ENCODE measurements at places on chromosomes 1 and 21. TPM values are rescaled to one million over a fixed set of nuclear protein-coding genes. Genes with fewer than 3 reads are reported as not detected.

APP gene
- 31.0 TPM for total RNA-seq

FAM167B gene
- total RNA-seq, result 0.58 TPM

- no peak for DNase-seq
These were observed 54.0 kb downstream of the ALG14 start for GRCh38 chr1:95018602-95019369.

DNA sequence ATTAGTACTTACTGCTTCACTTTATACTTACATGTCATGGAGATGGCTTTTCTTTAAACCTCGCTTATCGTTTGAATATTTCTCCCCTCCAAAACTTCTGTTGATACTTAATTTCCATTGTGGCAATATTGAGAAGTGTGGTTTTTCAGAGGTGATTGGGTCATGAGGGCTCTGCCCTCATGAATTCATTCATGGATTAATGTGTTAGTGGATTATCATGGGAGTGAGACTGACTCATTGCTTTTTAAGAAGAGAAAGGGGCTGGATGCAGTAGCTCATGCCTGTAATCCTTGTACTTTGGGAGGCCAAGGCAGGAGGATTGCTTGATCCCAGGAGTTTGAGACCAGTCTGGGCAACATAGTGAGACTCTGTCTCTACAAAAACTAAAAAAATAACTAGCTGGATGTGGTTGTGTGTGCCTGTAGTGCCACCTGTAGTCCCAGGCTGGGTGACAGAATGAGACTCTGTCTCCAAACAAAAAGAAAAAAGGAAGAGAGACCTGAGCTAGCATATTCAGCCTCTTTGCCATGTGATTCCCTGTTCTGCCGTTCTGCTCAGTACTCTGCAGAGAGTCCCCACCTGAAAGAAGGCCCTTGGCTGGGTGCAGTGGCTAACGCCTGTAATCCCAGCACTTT, 30.2 kb downstream of the RABGAP1L start:
- DNase-seq, result no peak

DNA sequence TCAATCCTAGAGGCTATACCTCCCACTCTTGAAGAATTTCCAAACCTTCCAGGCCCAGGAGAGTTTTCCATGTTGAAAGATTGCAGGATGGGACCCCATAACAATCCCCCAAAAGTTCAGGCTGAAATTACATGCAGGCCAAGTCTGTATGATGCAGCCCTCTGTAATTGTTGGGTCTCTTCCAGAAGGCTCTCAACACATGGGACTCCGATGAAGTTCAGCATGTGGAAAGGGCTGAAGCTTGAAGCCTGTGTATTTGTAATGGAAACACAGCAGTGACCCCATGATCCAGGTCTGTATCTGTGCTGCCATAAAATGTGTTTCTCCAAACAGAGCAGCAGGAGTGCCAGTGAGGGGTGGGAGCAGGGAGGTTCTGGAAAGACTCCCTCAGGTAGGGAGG, 202.5 kb upstream of the LYPLAL1 start:
- DNase-seq, result no peak

GRCh38 chr1:25858494-25858893, 763 bp downstream of the AUNIP start:
- no peak for DNase-seq

DNA sequence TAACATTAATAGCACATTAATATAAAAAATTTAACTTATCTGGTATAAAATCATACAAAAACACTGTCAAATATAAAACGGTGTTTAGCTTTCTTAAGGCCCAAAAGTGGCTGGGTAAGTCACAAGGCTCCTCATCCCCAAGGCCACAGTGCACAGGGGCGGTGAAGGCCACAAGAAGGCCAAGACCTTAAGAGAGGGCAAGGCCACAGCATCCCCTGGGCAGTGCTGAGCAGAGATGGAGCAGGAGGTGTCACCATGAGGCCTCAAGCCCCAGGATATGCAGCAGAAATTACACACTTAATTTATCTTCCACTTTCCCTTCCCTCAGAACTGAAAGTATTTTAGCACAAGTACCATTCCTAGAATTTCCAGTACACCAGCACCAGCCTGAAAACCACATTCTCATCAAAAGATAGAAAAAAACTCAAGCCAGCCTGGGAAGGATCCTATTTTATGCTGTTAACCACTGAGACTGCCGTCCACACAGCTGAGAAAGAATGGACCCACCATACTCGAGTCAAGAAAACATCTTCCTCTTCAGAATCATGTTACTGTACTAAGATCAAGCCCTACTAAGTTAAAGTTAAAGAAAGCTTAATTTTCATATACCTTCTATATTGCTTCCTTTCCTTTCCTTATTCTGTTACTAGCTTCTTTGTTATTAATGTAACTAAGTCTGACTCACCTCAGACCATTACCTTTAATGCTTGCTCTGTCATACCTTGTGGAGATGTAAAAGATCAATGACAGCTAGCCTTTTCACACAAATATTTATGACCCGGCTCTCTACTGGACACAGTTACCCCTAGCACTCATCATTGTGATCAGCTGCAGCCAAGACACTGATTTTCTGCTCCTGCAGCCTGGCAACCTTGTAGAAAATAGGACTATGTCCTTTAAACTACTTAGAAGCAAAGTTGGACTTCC, 26.4 kb upstream of the FMO1 start:
- DNase-seq, result no peak

GBP6 gene
- total RNA-seq, result 0.31 TPM

SLC35E2B gene
- total RNA-seq, result 62.5 TPM

- DNase-seq, result no peak
These were observed 14.9 kb downstream of the FASLG start for GRCh38 chr1:172673761-172674160.

LCE3E gene
- not detected for total RNA-seq

- no peak for DNase-seq
These were observed 1033.8 kb downstream of the PLA2G4A start for GRCh38 chr1:187862506-187862905.

PRR9 gene
- not detected for total RNA-seq

SMCP gene
- not detected for total RNA-seq

- no peak for DNase-seq
These were observed 38.3 kb downstream of the IFI44 start for GRCh38 chr1:78687914-78688313.

OSCP1 gene
- 1.9 TPM for total RNA-seq

GRCh38 chr1:179264507-179264906, 29.1 kb upstream of the SOAT1 start:
- DNase-seq, result no peak

DNA sequence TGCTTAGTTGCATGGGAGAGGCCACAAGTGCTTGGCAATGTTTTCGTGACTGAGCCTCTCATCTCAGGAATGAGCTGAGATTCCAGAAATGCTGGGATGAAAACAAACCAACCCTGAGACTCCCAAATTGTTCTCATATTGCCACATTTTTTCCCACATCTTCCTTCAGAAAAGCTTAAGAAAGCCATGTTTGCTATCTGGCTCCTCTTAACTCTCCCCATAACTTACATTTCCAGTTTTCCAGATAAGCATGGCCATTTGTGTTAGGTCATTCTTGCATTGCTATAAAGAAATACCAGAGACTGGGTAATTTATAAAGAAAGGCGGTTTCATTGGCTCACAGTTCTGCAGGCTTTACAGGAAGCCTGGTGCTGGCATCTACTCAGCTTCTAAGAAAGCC, 17.2 kb downstream of the DSCAM start:
- no peak for DNase-seq

AQP10 gene
- total RNA-seq, result not detected

- no peak for DNase-seq
These were observed 218.8 kb upstream of the CAMK1G start for GRCh38 chr1:209364716-209365115.

DNA sequence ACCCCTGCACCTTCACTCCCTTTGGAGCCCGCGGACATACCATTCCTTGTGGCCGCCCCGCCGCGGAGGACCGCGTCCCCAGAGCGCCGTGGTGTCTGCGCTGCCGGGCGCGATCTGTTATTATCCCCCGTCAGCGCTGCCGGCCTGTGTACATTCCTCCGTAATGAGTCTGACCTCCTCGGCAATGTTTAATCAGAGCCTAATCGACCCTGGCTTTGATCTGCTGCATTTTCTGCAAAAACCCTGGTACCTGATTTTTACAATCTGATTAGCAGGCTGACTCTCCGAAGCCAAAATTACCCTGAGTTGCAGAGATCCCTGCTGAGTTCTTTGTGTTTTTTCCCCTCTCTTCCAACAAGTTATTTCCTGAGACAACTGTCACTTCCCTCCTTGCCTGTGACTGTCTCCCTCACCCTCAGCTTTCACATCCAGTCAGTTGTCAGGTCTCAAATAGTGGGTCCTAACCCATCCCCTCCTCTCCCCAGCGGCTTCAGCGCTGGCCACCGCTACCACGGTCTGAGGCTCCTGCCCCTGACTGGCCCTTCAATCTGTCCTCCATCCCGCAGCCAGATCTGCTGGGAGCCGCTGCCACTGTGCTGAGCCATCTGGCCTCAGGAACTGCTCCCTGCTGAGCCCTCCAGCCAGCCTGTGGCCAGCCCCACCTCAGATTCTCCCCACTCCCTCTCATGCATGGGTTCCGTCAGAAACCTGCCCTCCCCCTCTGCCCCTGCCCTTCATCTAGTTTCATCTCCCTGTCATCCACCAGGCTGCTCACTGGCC, 53.5 kb downstream of the GLIS1 start:
- no peak for DNase-seq

DNA sequence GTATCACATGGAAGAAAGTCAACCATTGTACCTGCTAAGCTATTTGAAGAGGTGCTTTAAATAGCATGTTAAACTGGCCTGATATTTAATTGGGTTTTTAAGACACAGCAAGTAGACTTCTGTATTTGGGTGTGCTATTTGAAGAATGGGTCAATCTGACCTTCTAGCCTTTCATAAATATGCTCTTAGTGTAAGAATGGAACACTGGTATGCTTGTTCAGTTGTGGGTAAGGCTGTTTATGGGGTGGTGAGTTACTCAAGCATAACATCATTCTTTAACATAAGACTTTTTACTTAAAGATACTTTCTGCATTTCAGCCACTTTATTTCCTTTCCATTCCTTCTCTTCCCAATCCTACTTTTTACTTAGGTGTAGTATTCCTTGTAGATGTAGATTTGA, 21.4 kb downstream of the AHCYL1 start:
- DNase-seq, result no peak

CFAP45 gene
- 0.25 TPM for total RNA-seq

DNA sequence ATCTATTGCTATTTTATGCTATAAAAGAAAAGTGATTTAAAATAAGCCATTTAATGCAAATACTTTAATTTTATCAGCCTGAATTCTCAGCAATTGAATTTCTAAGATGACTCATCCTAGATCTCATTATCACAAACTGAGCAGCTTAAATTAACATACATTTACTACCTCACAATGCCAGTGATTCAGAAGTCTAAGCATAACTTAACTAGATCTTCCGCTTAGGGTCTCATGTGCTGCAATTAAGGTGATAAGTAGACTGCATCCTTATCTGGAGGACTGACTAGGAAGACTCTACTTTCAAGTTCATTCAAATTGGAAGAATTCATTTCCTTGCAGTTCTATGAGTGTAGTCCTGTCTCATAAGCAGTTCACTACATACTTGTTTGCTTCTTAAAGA, 286.6 kb downstream of the COL11A1 start:
- no peak for DNase-seq

CD1B gene
- total RNA-seq, result not detected

TMEM201 gene
- total RNA-seq, result 17.1 TPM

DNA sequence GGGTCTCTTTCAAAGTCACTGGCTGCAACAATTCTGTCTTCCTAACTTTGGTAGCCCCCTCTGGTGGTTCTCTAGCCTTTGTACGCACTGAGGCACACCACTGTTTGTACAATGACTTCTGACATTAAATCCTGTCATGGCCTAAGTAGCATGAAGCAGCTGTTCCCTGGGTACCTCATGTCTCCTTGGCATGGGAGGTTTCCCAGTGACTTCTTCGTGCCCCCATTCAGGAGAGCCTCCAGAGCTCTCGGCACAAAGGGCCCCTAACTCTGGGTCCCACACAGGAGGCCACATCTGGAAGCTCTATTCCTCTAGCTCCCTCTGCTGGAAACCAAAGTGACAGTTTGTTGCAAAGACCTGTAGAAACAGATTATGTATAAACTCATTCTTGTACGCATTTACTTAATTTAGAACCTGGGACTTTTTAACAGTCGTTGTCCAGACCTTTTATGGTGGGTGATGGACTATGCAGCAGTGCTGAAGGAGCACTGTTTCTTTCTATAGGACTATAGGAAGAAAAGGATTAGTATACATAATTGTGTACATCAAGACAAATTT, 13.4 kb downstream of the SWT1 start:
- peak; percentile 64 for DNase-seq

DNA sequence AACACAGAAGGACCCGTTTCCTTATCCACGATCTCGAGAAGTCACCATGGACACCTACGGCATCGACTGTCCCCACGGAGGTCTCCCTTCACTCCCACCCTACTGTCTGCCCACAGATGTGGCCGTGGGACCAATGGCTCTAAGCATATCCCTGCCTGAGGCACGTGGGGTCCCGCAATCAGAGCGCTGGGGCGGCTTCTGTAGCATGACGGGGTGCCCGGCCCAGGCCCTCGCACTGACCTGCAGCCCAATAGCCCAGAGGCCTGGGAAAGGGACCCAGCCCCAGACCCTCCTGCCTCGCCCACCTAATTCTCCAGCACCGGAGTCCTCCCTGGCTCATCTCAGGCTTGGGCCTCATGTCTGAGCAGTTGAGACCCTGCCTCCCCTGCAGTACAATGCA, 132.5 kb downstream of the NPHP4 start:
- no peak for DNase-seq

DNA sequence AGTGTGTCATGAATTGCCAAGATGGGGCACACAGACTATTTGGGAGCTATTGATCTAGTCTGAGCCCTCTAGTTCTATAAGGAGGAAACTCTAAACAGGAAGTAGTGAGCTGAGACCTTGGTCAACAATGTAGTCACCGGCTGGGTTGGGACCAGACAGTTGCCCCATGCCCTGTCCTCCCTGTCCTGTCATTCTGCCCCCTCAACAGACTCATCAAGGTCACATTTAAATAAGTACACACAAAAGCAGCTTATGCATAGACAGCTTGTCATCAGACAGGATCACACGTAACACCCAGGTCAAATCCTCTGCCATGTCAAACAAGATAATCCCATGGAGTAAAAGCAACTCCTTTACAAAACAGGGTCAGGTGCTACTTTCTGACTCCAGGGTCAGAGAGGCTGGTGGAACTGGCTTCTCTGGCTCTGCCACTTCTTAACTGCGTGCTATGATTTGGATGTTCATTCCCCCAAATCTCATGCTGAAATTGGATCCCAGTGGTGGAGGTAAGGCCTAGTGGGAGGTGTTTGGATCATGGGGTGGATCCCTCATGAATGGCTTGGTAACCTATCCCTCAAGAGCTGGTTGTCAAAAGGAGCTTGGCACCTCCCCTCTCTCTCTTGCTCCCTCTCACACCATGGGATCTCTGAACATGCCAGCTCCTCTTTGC, 128.9 kb downstream of the HIVEP3 start:
- DNase-seq, result no peak

OR2G6 gene
- total RNA-seq, result not detected

TAF1A gene
- 10.6 TPM for total RNA-seq

GRCh38 chr1:92096317-92096716, 16.2 kb downstream of the BTBD8 start:
- no peak for DNase-seq

AVPR1B gene
- not detected for total RNA-seq

All from activated CD4-positive, alpha-beta T cell treated with anti-CD3 and anti-CD28 coated beads, Interleukin-2, amount 10 ng/mL, durations not matched to agents 7 days and 5 days (primary cell).